D341Med (cell line): ENCODE measurements at places on chromosomes 5 and 9.

DNA sequence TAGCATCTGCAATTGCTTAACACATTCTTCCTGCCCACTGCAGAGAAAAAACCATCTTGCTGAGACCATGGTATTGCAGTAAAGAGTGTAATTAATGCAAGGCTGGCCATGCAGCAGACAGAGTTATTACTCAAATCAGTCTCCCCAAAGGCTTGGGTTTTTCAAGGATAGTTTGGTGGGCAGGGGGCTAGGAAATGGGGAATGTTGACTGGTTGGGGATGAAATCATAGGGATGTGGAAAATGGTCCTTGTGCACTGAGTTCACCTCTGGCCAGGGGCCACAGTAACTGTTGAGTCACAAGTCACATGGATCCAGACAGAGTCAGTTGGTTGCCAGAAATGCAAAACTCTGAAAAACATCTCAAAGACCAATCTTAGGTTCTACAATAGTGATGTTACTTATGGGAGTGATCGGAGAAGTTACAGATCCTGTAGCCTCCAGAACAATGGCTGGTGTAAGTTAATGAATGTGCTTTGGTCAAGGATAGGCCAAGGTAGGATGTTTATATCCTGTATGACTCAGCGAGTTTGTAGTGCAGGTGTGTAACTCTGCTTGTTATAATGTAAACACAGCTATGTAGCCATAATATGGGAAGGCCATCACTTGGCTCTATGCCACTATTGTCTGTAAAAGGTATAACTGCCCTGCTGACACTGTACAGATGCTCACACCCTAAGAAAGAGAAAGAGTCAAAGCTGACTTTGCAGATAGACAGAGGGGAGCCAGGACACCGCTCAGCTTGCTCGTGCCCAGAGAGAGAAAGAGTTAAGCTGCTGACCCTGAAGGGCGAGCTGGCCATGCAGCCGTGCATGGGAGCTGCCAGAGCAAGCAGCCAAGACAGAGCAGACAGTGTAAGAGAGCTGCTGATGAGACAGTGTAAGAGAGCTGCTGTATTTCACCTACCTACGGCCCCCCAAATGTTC is 27.2 kb downstream of the C9orf152 start:
- no peak for DNase-seq

DNA sequence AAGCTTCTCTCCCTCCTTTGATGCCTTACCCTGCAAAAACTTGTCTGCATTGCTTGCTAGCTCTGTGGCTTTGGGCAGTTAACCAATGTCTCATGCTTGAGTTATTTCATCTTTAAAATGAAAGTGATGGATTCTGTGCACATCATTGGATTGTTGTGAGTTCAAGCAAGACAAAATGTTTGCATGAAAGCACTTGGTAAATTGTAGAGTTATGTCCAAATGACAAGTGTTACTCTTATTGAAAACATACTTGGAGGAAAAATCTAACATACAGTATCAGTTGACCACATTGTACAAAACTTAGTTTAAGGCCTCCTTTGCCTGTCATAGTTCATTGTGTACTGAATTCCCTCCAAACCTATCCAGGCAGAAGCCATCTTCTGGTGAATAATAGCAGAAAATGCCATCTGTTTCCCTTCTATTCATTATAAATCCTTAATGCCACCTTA is 30.0 kb downstream of the TGFBR1 start:
- no peak for DNase-seq

- DNase-seq = no peak
Observed at GRCh38 chr5:15682122-15682521, 182.1 kb downstream of the FBXL7 start.

DNA sequence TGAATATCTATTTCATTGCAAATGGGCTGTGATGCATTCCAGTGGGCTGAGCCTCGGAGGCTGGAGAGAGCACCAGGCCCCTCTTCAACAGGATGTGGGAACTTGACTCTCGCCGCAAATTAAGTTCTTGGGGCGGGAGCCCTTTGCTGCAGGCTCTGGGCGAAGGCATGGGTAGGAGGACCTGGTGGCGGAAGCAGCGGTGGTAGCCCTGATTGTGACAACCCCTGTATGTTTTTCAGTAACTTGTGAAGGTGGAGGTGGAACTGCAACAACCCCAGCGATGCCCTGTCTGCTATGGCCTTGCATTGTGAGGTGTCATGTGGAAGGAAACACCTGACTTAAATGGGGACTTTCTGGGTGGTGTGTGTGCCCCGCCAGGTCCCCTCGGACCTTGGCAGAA is 9.4 kb downstream of the FYB1 start:
- DNase-seq = no peak

DNA sequence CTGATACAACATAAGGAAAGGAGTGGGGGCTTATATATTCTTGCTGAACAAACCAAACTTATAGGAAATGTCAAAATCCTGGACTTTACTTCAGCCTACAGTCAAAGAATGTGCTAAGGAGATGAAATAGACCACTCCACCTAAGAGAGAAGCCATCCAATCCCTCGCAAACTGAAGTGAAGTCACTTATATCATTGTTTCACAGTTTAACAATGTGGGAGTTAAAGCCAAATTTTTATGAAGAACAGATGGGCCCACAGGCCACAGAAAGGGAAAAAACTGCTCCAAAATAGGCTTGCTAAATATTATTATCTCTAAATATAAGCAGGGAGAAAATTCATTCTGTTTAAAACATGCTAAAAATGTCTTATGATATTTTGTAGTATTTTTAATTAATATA is 233.3 kb downstream of the GAS1 start:
- no peak for DNase-seq

GRCh38 chr9:93123561-93124283 is 10.3 kb downstream of the NINJ1 start:
- no peak for DNase-seq

GRCh38 chr5:44245935-44246334 is 143.3 kb downstream of the FGF10 start:
- no peak for DNase-seq

DNA sequence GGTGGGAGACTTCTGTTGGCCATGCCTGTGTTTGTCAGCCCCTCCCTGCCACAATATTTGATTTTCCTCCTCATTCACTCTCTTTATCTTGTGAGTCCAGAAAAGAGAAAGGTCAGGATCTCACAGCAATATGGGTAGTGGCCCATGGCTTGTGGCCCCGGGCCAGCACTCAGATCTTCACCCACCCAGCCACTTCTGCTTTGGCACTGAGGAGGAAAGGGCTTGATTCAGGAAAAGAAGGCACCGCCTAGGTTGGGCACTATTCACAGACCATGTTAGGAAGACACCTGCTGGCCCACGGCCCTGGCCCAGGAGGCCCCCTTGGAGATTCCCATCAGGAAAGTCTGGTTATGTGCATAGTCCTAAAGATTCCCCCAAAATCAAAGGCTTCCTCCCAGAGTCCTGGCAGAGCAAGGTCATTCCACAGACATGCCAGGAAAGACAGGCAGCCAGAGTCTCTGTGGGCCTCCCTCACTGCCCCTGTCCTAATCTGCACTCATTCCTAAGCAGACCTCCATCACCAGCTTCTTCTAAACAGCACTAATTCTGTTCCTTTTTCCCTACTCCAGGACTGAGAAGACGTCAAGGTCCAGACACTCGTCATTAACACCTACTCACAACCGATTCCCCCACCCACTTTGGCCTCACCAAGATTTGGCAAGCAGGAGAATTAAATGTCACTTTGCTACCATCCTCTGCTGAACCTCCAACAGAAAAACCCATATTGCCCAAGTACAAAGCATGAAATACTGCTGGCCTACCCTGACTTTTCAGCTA is 179.3 kb downstream of the DEPDC1B start:
- no peak for DNase-seq

- no peak for DNase-seq
Observed at GRCh38 chr9:117528225-117528624, 113.4 kb upstream of the ASTN2 start.

DNA sequence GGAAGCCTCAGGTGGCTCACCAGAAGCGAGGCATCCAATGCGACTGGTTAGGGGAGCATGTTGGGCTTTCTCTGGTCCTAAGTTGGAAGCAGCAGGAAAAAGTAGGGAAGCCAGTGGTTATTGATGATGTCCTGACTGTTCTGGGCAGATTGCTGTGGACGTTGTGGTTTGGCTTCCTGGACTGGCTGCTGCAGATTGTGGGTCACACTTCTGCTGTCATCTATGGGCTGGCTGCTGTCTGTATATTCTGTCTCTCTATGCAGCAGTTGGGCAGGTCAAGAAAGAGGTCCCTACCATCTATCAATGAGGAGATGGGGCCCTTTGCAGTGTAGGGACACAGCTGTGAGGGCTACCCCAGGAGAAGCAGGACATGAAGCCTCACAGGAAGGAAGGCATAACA is 13.5 kb upstream of the MARCHF6 start:
- DNase-seq = no peak

DNA sequence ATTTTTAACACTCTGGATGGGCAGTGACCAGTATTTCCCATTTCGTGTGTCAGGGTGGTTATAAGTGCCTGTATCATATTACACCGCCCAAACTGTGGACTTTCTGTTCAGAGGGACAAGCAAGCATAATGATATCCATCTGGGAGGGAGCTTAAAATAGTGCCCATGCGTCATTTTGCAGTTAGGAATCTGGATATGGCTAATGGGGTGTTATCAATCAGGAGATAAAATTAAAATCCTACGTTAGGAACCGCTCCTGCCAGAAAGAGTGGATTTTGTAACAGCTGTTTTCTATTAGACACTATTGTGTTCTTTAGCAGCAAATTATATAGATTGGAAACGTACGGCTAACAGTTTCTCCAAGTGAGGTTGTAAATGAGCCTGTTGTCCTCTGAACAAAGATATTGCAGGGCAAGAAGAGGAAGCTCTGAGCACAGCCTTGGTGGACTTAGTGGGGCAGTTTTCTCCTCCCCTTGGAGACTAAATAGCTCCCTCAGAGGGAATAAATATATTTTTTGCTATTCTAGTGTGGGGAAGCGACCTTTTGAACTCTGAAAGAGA is 160.4 kb downstream of the SPATA31D1 start:
- DNase-seq = no peak

- DNase-seq = no peak
Observed at GRCh38 chr5:38538161-38538560, 18.3 kb downstream of the LIFR start.

- no peak for DNase-seq
Observed at GRCh38 chr5:93723005-93723404, 18.4 kb downstream of the POU5F2 start.

GRCh38 chr5:15932066-15932465 is 247.5 kb downstream of the MARCHF11 start:
- DNase-seq = no peak

DNA sequence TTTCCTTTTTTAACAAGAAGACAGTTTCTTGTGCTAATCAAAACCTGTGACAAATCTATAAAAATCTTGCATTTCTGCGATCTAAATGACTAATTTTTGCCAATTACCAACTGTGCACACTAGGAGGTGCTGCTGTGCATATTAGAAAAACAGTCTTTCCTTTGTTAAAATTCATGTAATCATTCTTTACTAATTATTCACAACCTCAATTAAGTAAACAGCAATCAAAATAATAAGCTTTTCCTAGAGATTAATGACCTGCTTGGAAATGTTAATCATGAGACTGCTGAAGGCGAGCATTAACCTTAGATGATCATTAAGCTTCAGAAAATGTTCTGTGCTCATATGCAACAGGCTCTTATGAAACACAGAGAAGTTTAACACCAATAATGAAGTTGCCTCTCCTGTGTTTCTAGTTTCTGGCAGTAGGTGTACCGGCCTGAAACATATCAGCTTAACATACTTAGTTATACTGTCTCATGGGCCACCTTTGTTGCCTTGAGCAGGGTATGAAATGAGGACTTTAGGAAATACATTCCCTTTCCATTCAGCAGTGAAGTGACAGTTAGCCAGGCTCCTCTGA is 17.7 kb downstream of the RFESD start:
- no peak for DNase-seq

- DNase-seq = no peak
Observed at GRCh38 chr5:141496038-141496437, 7.2 kb downstream of the PCDHGC5 start.

DNA sequence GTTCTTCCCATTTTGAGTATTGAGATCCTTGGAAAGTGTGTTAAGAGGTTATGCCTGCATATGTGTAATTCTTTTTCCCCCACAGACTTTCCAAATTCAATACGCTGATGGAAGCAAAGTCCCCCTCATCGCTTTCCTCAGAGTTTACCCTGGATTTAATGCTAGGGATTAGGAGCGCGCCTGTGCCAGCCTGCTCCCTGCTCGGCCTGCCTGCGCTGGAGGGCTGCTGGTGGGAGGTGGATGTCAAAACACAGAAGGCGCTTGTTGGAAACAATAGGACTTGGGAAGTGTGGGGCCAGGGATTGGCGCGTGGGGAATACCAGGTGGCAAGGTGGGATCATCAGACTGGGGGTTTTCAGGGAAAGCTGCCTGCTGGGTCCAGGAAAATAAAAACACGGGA is 39.8 kb upstream of the PTCH1 start:
- peak; percentile 62 for DNase-seq

GRCh38 chr5:101278011-101278687 is 375.1 kb upstream of the ST8SIA4 start:
- no peak for DNase-seq

GRCh38 chr9:69332067-69332685 is 7.2 kb downstream of the ENTREP1 start:
- no peak for DNase-seq

GRCh38 chr9:87630266-87630665 is 95.7 kb upstream of the CTSL start:
- DNase-seq = no peak

- DNase-seq = no peak
Observed at GRCh38 chr5:150672237-150672883, 11.3 kb downstream of the MYOZ3 start.

DNA sequence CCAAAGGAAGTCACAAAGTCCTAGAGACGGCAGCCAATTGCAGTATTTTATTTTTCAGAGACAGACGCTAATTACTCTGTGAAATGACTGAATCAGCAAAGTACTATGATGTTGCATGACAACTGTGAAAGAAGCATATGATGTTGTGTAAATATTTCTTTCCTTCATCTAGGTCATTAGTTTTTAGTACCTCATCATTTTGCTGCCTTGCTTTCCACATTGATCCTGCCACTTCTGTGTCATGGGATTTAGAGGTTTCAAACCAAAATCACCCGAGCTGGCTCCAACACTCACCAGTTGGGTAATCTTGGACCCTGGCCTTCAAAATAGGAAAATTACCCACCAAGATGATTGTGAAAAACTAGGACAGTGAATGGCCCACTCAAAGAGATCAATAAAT is 585.2 kb downstream of the ACTL7B start:
- no peak for DNase-seq

DNA sequence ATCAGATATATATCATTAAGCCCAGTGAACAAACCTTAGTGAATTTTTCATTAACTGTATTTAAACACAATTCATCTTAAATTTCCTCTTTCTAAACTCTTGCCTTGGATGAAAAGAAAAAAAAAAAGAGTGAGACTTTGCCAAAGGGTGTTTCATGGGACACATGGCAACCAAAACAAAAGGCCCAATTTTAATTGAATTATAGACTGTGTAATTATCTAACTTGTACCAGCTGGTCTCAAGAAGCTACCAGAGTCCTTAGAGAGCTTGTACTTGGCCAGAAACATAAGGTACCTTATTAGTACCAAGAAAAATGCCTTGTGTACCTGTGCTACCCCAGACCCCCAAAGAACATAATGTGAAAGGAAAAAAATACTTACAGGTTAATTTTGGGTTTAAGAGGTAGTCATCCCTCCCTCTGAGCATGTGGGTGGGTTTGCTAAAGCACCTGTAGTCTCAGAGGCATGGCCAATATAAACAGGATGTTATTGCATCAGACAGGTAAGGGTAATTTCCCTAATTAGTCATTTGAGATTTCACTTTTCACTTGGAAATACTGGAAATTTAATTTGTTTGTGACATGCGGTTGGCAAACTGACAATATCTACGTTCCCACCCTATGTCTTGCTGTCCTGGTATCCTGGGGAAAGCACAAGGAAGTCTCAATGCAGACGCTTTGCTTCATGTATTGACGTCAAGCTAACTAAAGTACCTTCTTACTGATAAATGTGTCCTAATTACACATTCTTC is 90.1 kb downstream of the SNCAIP start:
- DNase-seq = no peak
